ENCODE measurements at places on chromosomes 12 and 14. TPM values are rescaled to one million over a fixed set of nuclear protein-coding genes. Genes with fewer than 3 reads are reported as not detected.

DNA sequence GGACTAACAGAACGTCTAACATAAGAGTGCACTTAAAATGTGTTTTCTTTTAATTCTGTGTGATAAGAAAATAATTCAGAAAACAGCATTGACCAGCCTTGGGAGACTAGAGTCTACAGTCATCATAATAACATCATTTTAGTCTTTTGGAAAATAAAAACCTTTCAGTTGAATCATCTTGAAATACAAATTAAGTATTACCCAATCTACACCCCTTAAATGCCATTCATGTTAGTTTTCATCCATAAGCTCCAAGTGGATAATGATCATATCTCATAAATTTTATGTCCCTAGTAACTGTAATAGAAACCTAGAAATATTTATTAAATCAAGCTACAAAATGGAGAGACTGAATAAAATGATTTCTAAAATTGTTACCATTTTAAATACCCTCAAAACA, 32.4 kb downstream of the EPS8 start:
- no peak for DNase-seq

DNA sequence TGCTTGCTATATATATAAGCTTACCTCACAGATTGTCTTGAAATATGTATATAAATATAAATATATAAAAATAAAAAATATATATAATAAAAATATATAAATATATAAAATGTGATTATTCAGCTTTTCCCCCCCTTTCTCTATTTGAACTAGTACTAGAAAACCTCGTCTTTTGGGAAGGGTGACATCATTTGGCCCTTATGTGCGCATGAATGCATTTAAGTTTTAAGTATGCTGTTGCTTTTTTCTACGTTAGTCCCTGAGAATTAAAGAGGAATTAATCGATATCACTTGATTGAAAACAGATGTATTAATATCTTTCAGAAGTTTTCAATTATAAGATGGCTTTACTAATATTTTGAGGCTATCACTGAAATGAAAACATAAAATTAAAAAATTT, 69.9 kb downstream of the RAD51B start:
- DNase-seq = no peak

DNA sequence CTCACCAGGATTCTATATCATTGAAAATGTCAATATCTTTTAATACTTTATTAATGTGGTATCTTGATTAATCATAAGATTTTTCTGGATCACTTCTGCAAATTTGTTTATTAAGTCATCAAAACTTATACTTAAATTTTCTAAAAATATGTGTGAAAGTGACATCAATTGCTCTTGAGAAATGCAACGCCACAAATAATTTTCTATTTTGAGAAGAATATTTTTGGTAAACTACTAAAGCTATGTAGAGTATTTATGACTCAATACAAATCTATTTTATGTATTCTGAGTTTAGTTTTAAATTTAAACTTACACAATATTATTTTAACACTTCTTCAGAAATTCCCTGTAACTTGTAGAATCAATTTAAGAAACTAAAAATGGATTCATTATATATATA, 263.3 kb downstream of the RASSF9 start:
- DNase-seq = no peak

GRCh38 chr12:110778833-110779577, 36.3 kb upstream of the PPP1CC start:
- no peak for DNase-seq

- no peak for DNase-seq
These were observed 536.3 kb downstream of the SLC6A15 start for GRCh38 chr12:84376320-84376719.

Gene IL22
- total RNA-seq = not detected

Measured in H7 (cell line).